ENCODE measurements at places on chromosomes 12 and 14. TPM values are rescaled to one million over a fixed set of nuclear protein-coding genes. Genes with fewer than 3 reads are reported as not detected.

- no peaks in the 10 kb centered on the region for H3K27me3 ChIP-seq
- H3K4me1 ChIP-seq, result no peaks in the 10 kb centered on the region
- no peak overlapping the region for H3K27ac ChIP-seq
- H3K4me3 ChIP-seq, result no peak overlapping the region
- no peak for DNase-seq
Observed at GRCh38 chr12:44225149-44225510, 389.2 kb downstream of the TMEM117 start.

DNA sequence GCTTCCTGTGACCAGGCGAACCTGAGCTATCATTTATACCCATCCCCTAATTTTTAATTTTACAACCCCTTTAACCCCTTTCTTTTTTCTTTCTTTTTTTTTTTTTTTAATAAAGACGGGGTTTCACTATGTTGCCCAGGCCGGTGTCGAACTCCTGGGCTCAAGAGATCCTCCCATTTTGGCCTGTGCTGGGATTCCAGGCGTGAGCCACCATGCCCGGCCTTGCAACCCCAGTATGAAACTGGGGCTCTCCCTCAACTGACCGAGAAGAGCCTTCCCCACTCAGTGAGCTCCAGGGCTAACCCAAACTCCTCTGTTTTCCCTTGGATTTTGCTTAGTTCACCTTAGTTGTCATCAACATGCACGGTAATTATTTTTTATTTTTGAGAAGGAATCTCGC is 992 bp downstream of the CPSF2 start:
- H3K4me1 ChIP-seq, result peaks cover 12% of the 10 kb centered on the region
- peaks cover 61% of the 10 kb centered on the region for H3K36me3 ChIP-seq
- H3K27ac ChIP-seq, result peak overlapping the region; percentile 99
- no peaks in the 10 kb centered on the region for H3K27me3 ChIP-seq
- H3K4me3 ChIP-seq, result peak overlapping the region; percentile 95

GRCh38 chr14:93040982-93041381 is 74.7 kb downstream of the ITPK1 start:
- no peak overlapping the region for H3K27ac ChIP-seq
- no peak overlapping the region for H3K4me3 ChIP-seq
- H3K27me3 ChIP-seq, result no peaks in the 10 kb centered on the region
- DNase-seq, result no peak

MLXIP gene
- 66.3 TPM for total RNA-seq

- no peak overlapping the region for H3K4me3 ChIP-seq
- H3K27ac ChIP-seq, result no peak overlapping the region
- no peaks in the 10 kb centered on the region for H3K36me3 ChIP-seq
- H3K4me1 ChIP-seq, result no peaks in the 10 kb centered on the region
- peaks cover 14% of the 10 kb centered on the region for H3K27me3 ChIP-seq
Observed at GRCh38 chr14:104151566-104152245, 13.3 kb downstream of the KIF26A start.

LMBR1L gene
- 49.5 TPM for total RNA-seq

LYZ gene
- total RNA-seq, result 31.9 TPM

NYNRIN gene
- total RNA-seq, result 1.9 TPM

GRCh38 chr12:98399532-98399931 is 115.9 kb upstream of the TMPO start:
- H3K4me1 ChIP-seq, result no peaks in the 10 kb centered on the region
- H3K27me3 ChIP-seq, result no peaks in the 10 kb centered on the region
- no peaks in the 10 kb centered on the region for H3K36me3 ChIP-seq
- peak overlapping the region; percentile 51 for H3K27ac ChIP-seq
- peak; percentile 86 for DNase-seq

- H3K27me3 ChIP-seq, result no peaks in the 10 kb centered on the region
- H3K4me1 ChIP-seq, result no peaks in the 10 kb centered on the region
- DNase-seq, result peak; percentile 68
- no peak overlapping the region for H3K27ac ChIP-seq
Observed at GRCh38 chr12:94109160-94109559, 39.2 kb upstream of the PLXNC1 start.

DNA sequence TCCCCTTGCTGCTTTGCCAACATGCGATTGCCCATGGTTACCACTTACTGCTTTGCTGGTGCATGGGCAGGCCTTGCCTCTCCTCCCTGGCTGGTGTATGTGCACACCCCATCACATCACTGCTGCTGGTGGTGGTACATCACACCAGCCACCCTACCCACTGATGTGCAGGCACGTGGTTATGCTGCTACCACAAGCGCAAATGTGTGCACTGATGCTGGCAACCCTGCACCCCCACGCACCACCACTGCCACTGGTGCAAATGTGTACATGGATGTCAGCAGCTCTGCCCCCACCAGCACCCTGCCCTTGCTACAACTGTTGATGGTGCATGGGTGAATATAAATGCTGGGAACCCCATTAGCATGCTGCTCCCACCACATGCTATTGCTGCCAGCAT is 261.7 kb downstream of the AEBP2 start:
- no peak overlapping the region for H3K4me3 ChIP-seq
- no peak for DNase-seq
- no peaks in the 10 kb centered on the region for H3K4me1 ChIP-seq
- H3K27me3 ChIP-seq, result no peaks in the 10 kb centered on the region

- H3K27me3 ChIP-seq, result no peaks in the 10 kb centered on the region
- peaks cover 17% of the 10 kb centered on the region for H3K36me3 ChIP-seq
- peaks cover 47% of the 10 kb centered on the region for H3K4me1 ChIP-seq
Observed at GRCh38 chr12:104495786-104496185, 39.0 kb downstream of the CHST11 start.

DNA sequence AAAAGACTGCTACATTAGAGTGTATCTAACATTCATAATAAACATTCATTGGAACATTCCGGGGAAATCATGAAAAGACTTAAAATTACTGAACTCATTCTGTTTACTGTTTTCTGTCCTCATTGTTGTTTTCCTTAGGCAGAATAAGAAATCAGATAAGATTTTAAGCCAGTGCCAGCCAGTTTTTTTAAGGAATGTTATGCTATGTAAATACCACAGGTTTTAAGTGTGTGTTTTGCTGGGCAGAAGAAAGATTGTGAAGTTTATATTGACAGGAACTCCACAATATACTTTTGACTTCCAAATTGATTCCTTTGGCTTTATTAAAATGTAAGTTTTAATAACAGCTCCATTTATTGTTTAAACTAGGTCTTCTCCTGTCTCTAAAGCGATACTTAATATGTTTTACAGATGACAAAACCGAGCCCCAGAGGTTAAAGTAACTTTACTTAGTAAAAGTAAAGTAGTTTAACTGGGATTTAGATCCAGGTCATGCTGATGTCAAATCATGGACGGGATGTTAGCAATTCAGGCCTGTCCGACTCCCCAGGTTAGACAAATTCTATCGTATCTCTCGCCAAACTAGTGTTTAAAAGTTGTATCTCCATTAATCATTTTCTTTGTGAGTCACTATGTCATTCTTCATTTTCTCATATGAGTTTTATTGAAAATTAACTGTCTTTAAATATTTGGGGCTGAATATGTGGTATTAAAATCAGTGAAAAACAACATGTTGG is 1.7 kb downstream of the LARP4 start:
- peaks cover 12% of the 10 kb centered on the region for H3K36me3 ChIP-seq
- no peaks in the 10 kb centered on the region for H3K4me1 ChIP-seq
- DNase-seq, result no peak

CD163L1 gene
- total RNA-seq, result 1.3 TPM

KRT73 gene
- not detected for total RNA-seq

CCDC177 gene
- not detected for total RNA-seq

B3GNT4 gene
- 1.6 TPM for total RNA-seq

DNA sequence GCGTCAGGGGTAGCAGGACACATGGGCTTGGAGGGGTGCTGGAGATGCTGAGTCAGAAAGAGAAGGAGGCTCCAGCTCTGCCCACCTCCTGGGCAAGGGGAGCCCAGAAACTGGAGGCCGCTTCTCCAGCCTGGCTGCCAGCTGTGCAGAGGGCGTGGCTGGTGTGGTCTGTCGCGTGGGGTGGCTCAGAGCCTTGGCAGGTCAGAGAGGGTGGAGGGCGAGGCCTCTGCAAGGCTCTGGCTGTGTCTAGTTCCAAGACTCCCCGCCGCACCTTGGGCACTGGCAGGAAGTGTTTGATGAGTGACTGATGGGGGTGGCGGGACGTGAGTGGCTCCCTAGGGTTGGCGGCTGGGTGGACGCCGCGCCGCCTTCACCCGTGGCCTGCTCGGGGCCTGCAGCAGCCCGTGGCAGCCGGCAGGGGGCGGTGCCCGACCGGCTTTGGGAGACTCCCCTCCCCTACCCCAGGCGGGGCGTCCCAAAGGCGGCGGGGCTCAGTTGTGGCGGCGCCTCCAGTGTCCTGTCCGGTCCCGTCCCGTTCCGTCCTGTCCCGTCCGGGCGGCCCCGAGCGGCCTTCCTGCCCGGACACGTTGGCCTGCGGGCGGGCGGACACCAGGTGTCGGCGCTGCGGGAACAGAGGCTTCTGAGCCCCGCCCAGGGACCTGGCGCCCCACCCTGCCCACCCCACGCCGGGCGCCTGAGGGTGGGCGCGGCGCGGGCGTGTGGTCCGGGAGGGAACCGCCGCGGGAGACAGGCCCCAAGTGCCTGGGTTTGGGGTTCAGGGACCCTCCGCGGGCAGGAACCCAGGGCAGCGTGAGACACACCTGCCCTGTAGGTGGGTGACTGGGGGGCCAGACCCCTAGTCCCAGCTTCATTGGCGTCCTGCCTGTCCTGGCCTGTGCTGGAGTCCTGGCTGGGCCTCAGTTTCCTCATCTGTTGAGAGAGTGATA is 39.7 kb downstream of the KRT80 start:
- no peaks in the 10 kb centered on the region for H3K36me3 ChIP-seq
- H3K4me3 ChIP-seq, result peak overlapping the region; percentile 26
- DNase-seq, result peak; percentile 95
- H3K27me3 ChIP-seq, result no peaks in the 10 kb centered on the region
- H3K4me1 ChIP-seq, result peaks cover 8% of the 10 kb centered on the region

DNA sequence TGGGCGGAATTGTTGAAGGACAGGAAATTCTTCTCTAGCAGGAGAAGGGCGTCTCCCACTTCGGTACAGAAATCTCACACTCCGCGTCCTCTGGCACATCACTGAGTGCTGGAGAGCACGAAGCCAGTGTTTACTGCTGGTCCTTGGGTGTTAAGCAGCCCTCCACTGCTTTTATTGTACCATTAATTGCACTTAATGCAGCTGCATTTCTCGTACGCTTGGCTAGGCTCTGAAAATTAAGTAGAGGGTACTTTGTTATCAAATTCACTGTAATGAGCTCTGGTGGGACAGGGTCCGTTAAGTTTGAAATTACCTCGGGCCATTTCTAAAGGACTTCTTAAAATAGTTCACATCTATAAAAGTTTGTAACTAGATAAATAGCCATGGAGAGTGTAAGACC is 411.2 kb downstream of the NPAS3 start:
- no peaks in the 10 kb centered on the region for H3K27me3 ChIP-seq
- no peak overlapping the region for H3K4me3 ChIP-seq
- DNase-seq, result no peak
- no peaks in the 10 kb centered on the region for H3K36me3 ChIP-seq

NUP107 gene
- total RNA-seq, result 161 TPM

C12orf42 gene
- not detected for total RNA-seq

GRCh38 chr12:22615963-22616501 is 8.9 kb upstream of the ETNK1 start:
- H3K4me1 ChIP-seq, result no peaks in the 10 kb centered on the region
- no peak overlapping the region for H3K27ac ChIP-seq
- H3K4me3 ChIP-seq, result no peak overlapping the region
- no peaks in the 10 kb centered on the region for H3K36me3 ChIP-seq
- DNase-seq, result no peak

GRCh38 chr12:25929142-25929541 is 29.3 kb upstream of the RASSF8 start:
- H3K27ac ChIP-seq, result no peak overlapping the region
- DNase-seq, result no peak
- H3K27me3 ChIP-seq, result no peaks in the 10 kb centered on the region
- no peak overlapping the region for H3K4me3 ChIP-seq

DNA sequence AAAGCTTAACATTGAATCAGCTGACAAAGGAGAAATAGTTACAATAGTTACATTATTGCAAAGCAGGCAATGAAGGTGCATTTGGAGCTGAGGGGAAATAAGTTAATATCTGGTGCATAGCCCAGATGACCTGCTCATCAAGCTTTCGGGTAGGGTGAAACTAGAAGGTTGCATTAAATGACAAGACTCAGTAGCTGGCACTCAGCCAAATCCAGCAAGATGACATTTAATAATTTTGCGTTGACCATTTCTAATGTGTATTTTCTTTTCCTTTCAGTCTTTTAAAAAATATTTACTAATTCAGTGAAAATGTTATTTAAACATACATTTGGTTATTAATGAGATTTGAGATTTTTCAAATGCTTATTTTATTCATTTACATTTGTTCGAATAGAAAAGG is 188.6 kb downstream of the SLC5A8 start:
- H3K27me3 ChIP-seq, result no peaks in the 10 kb centered on the region
- H3K27ac ChIP-seq, result no peak overlapping the region
- no peaks in the 10 kb centered on the region for H3K36me3 ChIP-seq
- DNase-seq, result no peak

DNA sequence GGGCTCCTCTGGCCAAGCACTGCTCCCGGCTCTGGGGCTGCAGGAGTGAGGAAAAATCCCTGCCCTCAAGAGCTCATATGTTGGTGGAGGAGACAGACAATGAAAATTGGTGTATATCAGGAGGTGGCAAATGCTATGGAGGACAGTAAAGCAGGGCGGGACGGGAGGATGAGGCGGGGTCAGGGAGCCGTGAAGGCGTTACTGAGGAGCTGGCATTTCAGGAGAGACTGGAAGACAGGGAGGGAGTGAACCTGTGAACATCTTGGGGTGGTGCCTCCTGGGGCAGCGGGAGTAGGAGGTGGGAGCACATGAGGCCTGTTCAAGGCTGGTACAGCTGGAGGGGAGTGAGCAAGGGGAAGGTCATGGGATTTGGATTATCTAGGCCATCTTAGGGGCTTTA is 26.6 kb downstream of the TSPAN9 start:
- no peak overlapping the region for H3K4me3 ChIP-seq
- no peak for DNase-seq
- H3K4me1 ChIP-seq, result no peaks in the 10 kb centered on the region
- H3K27me3 ChIP-seq, result peaks cover 10% of the 10 kb centered on the region

DNA sequence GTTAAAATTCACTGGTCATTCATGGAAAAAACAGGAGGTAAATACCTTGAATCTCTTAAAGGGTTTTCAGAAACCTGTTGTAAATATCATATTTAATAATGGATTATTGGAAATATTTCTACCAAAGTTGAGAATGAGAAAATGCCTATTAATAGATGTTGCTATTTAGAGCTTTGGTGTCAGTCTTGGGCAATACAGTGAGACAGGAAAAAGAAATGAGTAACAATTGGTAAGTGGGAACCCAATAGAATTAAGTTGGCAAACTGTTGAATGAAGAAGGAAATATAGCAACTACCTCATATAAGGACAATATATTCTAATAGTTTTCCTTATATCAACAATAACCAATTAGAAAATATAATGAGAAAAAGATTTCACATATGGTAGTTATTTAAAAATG is 78.0 kb downstream of the ATF7IP start:
- H3K27me3 ChIP-seq, result no peaks in the 10 kb centered on the region
- no peak overlapping the region for H3K27ac ChIP-seq
- H3K36me3 ChIP-seq, result peaks cover 31% of the 10 kb centered on the region
- no peak for DNase-seq

SLC5A8 gene
- total RNA-seq, result not detected

- no peaks in the 10 kb centered on the region for H3K36me3 ChIP-seq
- no peaks in the 10 kb centered on the region for H3K4me1 ChIP-seq
- H3K27me3 ChIP-seq, result no peaks in the 10 kb centered on the region
Observed at GRCh38 chr14:65976761-65977404, 509.3 kb upstream of the CCDC196 start.

GRCh38 chr14:60656686-60657455 is 7.6 kb upstream of the SIX1 start:
- no peaks in the 10 kb centered on the region for H3K4me1 ChIP-seq
- H3K36me3 ChIP-seq, result no peaks in the 10 kb centered on the region
- H3K27ac ChIP-seq, result no peak overlapping the region
- H3K27me3 ChIP-seq, result no peaks in the 10 kb centered on the region

All from K562 (cell line).